ENCODE measurements at places on chromosomes 7 and 10.

DNA sequence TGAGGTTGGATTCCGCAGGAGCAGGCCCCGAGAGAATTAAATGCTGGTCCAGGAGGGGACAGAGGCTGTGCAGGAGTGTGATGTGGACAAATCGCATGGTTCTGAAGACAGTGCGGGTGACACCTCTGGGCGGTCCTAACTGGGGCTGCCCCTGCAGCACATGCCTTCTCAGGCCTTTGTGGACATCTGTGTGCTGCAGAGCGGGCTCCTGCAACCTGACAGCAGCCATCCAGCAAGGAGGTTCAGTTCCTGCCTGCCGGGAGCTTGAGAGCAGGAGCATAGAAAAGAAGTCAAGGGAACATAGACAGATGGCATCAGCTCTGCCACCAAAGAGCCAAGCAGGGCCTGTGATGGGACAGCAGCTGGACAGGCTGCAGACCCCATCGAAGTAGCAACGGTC lies 135.9 kb upstream of the PPP2R2D start:
- DNase-seq: no peak

- no peak for DNase-seq
These were observed 72.2 kb upstream of the IL6 start for GRCh38 chr7:22654831-22655230.

DNA sequence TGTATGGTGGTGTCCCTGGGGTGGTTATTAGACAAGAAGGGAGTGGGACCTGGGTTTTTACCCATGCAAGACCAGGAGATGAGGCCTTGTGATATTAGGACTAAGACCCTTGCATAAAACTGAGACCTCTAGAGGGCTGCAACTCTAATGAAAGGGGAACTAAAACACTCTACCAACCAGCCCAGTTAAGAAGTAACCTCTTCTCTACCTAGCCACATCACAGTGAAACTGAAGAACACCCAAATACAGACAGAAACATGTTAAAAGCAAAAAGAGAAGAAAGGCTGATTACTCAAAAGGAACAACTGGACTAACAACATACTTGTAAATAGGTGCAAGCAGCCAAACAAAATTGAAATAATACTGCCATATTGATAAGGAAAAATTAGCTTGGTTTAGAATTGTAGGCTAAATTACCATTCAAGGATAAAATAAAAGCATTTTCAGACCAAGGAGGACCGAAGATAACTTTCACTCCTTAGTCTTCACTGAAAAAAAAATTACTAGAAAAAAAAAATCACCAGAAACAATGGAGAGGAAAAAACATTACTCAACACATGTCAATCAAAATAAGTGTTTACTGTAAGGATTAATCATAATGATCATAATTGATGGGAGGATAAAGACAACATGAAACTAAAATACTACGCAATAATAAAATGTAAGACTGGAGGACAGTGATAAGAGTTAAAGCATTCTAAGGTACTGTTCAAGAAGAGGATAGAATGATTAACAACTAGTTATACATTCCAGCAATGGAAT lies 27.6 kb downstream of the ERLIN1 start:
- no peak for DNase-seq

DNA sequence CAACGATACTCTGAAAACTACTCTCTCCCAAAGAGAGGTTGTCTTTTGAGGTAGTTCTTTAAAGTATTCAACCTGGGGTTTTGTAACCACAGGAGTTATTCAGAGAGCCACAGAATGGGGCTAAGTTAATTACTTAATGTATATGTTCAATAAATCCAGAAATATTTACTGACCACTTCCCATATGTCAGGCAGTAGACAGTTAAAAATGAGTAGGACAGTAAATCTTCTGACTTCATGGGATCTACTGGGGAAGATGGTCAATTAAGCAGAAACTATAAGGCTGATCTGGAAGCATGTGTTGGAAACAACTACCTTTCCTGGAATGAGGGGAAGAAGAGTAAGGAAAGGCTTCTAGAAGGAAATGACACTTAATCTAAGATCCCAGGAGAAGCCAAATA lies 167.7 kb downstream of the MAGI2 start:
- DNase-seq: no peak

GRCh38 chr7:94272821-94273583 lies 121.7 kb upstream of the COL1A2 start:
- no peak for DNase-seq

DNA sequence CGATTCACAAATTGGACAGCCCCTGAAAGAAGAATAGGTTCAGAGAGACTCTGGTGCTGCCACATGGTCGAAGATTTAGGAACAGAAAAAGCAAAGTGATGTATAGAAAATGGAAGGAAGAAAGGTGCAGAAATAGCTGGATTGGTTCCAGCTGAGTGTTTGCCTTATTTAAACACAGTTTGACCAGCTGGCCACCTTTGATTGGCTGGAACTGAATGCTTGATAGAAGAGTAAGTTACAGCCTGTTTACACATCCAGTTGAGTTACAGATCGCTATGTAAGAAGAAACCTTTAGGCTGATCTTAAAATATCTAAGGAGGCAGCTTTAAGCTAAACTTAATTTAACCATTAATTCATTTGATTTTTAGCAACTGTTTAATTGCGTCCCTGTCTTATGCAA lies 40.3 kb upstream of the KAT6B start:
- no peak for DNase-seq

GRCh38 chr7:67343114-67343513 lies 346.5 kb downstream of the TYW1 start:
- no peak for DNase-seq

DNA sequence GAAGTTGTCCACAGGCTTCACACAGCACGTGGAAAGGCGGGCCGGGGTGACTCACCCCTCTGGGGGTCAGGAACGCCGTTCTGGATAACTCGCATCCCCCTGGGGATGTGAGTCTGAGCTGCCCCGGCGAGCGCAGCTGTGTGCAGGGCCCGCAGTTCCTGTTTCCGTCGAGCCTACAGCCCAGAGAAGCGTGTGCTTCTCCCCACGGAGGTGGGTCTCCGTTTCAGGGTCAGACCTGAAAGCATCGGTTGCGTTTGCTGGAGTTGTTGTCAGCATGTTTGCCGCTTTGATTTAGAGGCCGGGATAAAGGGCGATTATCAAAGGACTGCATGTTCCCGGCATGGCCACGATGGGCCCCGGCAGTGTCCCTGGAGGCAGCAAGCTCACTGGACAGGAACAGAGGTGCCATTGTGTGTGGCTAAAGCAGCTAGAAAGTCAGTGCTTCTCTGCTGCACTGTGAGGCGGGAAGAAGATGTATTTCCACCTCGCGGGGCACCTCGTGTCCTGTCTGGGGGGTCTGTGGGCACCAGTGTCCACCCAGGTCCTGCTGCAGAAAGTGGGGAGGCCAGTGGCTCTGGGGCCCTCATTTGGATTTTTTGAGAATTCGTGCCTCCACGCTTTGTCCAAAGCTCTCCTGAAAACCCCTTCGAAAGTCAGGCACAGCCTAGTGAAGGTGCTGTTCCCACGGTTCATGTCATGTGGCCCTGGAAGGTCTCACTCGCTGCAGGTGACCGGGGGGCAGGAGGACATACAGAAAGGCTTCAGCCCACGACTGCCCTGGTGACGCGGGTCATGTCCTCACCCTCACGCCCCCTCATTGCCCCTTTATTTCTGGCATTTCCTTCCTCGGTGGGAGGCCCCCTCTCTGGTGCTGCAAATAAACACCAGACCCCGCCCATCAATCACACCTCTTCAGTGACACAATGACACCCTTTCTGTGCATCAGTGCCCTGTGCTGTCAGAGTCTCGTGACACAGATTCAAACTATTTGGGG lies 27.4 kb upstream of the GDI2 start:
- DNase-seq: no peak

DNA sequence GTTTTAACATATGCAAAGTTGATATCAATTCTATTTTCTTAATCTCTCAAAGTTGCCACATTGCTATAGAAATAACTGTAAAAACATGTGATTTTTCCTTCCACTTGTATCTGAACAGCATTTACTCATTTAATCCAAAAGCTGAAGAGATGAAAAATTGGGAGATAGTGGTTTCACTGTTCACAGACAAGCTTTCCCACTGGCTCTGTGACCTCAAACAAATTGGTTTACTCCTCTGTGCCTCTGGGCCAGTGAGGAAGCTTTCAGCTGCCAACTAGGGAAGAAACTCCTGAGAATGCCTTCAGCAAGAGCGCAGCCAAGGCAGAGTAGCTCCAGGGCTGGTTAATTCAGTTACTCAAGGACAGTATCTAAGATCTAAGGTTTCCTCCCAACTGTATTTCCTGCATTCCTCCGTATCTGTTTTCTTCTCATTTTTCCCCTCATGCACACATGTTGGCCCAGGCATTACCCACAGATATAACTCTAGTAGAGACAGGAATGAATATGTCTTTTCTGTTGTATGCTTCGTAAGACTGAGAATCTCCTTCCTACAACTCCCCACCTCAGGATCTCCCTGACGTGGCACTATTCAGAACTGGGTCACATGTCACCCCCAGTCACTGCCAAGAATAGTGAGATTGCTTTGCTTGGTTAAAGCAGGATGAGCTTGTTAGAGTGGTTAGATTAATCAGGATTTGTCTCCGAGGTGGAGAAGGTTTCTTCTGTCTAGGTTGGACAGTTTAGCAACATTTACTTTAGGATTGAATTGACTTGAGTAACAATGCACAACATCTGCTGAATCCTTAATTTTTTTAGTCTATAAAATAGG lies 315.7 kb downstream of the NRG3 start:
- DNase-seq: no peak

- no peak for DNase-seq
These were observed 113.5 kb downstream of the DOCK1 start for GRCh38 chr10:127018766-127019165.

DNA sequence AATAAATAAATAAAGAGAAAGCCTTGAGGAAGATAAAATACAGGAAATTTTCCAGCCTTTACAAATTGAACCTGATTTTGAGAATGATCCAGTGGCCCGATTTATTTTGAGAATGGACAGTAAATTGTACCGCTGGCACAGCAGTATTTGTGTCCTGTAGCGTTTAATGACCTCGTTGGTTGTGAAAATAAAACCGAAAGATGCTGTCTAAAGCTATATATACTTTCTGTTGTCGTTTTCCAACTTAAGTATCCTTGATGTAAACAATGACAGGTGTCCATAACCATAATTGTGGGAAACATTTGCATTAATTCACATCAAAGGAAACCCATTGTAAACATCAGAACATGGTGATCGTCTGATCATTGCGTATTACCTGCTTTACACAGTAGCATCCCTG lies 38.8 kb downstream of the TBXAS1 start:
- no peak for DNase-seq

DNA sequence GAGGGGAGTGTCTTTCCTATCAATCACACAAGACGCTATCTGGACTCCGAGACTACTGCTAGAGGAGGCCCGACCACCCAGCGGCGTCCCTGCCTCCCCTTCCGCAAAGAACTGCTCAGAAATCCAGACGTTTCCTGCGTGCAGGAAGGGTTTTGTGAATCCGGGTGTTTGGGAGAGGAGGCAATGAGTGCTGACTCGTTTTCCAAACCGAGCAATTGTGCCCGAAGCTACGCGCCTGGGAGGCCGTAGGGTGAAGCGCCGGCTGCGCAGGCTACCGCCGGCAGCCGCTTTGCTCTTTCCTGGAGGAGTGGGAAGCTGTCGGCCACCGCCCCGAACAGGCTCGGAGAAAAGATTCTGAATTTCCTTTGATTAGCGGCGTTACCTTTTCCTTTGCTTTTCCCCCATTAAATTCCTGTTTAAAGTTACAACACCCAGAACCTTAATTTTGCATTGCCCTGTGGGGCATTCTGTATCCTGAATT lies 5.3 kb downstream of the VAX1 start:
- no peak for DNase-seq

- DNase-seq: no peak
These were observed 1.1 kb downstream of the TET1 start for GRCh38 chr10:68560943-68561864.

DNA sequence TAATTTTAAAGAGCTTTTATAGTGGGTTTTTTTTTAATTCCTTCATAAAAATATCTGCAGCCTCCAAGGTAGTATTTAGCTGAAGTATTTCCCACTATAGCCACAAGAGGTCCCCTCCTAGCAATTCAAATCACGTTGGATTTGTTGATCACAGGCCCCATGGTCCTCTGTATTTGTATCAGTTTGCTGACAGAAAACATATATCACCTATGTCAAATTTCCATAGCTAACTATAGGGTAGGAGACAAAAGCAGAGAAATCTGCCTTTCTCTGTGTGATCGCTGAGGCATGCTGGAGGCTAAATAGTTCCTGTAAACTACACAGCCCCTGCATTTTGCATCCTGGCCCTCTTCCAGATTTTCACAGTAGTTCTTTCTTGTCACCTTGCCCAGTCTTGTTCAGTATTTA lies 1.7 kb upstream of the CTNNA3 start:
- DNase-seq: peak; percentile 47

GRCh38 chr10:95539560-95540284 lies 21.4 kb downstream of the SORBS1 start:
- DNase-seq: no peak

DNA sequence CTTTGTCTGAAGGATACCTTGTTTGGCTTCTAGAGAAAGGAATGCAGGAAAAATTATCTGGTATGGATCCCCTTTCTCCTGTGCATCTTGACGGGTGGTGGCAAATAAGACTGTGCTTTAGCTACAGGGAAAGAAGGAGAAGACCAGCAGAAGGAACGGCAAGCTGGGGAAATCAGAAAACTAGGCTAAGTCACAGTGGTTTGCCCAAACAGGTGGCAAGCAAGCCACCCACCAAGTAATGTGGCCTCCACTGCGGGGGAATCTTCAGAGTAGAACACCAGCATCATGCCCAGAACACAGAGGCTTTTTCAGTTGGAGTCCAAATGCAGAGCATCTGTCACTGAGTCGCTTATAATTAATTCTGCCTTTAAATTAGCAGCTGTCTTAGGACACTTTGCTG lies 282.8 kb downstream of the PHF14 start:
- no peak for DNase-seq

GRCh38 chr7:159068893-159069448 lies 75.7 kb downstream of the VIPR2 start:
- no peak for DNase-seq

DNA sequence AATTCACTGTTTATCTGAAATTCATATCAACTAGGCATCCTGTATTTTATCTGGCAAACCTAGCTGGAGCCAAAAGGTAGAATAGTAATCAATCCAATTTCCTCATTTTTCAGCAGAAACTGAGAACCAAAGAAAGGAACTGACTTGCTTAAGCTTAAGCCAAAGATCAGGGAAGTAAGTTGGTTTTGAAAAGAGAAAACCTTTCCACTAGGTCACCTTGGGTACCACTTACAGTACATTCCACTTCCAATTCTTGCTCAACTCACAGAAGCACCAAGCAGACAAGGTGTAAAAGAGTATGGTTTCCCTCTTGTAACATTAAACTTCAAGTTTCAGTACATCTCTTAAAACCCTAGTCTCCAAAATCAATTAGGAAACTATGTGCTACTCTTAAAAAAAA lies 79.6 kb downstream of the ZFAND4 start:
- no peak for DNase-seq

- no peak for DNase-seq
These were observed 316.0 kb downstream of the FGFR2 start for GRCh38 chr10:121282264-121282663.

All from astrocyte of the cerebellum (primary cell).